OCI-M1 (cell line): ENCODE measurements at places on chromosomes 7 and 10.
A peak's percentile ranks its signal among the peaks of the same experiment; 100 is the strongest.

DNA sequence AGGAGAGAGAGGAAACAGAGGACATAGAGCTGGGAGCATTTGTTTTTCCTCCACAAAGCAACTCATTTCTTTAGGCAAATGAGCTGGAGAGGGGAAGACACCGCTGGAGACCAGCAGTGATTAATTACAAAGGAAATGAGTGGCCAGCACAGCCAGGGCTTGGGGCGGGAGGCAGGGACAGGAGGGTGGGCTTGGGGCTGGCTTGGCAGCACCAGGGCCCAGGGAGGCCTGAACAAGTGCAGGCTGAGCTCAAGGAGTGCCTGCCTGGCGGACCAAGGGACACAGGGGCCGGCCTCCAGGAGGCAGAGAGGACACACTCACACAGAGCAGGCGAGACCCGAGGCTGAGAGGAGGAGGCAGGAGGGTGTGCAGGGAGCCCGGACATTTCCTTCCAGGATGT is 149.0 kb upstream of the UNC5B start:
- DNase-seq = no peak

- peak; percentile 62 for DNase-seq
Measured at GRCh38 chr10:113666682-113667252, 2.9 kb upstream of the NRAP start.

GRCh38 chr7:87852306-87852705 is 23.9 kb downstream of the SLC25A40 start:
- DNase-seq = no peak

- DNase-seq = peak; percentile 20
Measured at GRCh38 chr10:121260377-121260776, 337.9 kb downstream of the FGFR2 start.

GRCh38 chr7:33559324-33559710 is 346.0 kb upstream of the BMPER start:
- no peak for DNase-seq

DNA sequence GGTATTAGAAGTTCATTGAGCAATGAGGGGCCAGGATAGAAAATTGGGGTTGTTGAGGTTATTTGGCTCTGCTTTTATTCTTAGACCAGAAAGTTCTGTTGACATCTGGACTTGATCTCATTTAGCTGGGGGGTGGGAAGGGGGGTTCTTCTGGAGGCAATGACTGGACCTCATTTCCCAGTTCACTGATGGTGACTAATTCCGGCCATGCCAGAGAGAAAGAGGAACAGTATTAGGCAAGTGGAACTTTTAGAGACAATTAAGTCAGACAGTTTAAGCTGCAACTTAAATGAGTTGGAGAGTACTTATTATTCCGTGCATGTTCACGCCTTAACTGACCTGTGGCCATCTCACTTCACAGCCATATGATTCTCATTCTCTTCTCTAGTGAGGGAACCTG is 512.5 kb downstream of the REEP3 start:
- no peak for DNase-seq

DNA sequence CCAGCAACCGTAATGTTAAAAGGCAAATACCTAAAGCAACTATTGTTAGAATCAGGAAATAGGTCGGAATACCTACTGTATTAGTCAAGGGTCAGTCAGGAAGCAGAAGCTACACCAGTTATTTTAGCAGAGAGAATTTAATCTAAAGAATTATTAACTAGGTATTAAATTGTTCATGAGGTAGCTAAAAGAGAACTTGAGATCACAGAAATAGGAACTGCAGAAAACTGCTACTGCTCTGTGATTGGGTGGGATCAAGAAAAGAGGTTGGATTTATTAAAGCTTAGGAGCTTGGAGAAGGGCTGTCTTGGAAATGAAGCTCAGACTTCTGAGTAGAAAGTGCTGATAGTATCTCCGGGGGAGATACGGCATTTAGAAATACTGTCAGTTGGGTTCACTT is 20.0 kb upstream of the ZNF438 start:
- DNase-seq = no peak

GRCh38 chr10:129621693-129622092 is 154.7 kb downstream of the MGMT start:
- DNase-seq = no peak

- no peak for DNase-seq
Measured at GRCh38 chr10:72421885-72422540, 67.3 kb upstream of the DNAJB12 start.

DNA sequence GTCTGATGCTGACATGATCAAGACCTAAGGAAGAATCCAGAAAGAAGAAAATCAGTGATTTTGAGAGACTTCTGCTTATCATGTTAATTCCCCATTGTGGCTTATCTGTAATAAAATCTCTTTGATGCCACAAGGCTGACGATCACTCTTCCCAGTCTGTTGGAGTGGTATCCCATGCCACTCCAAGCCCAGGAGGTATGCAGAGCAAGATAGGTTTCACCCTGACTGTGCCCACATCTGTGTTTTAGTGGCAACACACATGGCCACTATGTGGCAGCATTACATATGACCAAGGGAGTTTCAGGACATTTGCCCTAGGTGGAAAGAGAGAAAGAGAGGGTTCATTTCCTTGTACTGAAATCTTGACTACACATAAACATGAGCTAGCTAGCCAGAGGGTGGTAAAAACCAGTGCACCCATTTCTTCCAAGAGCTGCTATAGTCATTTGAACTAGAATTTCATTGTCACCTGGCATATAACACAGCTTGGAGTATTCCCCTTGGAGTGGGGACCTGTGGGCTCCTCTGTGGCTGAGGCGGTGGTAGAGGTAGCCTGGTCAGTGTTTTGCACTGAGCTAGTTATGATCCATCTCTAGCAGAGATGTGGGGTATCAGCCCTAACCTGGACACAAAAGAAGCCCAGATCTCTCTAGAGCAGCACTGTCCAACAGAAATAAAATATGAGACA is 20.8 kb downstream of the LAMB4 start:
- peak; percentile 41 for DNase-seq

GRCh38 chr10:23571884-23572283 is 133.0 kb downstream of the OTUD1 start:
- no peak for DNase-seq

DNA sequence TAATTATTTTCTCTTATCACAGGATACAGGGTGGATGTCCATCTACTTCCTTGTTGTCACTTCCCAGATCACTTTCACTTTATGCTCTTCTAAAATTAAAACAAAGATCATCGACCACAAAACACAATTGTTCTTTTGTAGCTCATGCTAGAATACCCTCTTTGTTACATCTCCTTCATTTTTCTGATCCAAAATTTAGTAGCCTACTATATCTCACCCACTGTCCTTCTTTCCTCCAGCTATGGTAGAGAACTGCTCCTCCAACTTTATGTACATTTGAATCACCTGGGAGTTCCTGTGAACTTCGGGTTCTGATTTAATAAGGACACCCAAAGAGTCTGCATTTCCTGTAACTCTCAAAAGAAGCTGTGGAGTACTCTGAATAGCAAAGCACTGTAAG is 1.2 kb upstream of the AHR start:
- DNase-seq = peak; percentile 64

- DNase-seq = no peak
Measured at GRCh38 chr10:31063841-31064240, 32.2 kb upstream of the ZNF438 start.

DNA sequence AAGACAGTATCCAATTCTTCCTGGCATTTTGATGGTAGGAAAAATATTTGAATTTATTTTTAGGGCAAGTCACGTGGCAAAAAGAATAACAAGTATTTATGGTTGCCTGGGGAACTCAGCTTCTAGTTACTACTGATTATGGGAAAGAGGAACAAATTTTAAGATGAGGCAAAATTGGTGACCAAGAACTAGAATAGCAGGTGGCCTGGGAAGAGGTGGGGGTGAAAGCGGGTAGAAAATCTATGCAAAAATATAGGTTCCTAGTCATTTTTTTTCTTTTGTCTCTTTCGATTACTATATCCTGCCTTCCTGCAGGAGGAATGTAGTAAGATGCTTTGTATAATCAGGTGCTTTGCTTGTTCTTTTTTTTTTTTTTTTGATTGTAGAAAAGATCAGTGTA is 27.8 kb downstream of the ENTPD1 start:
- no peak for DNase-seq

DNA sequence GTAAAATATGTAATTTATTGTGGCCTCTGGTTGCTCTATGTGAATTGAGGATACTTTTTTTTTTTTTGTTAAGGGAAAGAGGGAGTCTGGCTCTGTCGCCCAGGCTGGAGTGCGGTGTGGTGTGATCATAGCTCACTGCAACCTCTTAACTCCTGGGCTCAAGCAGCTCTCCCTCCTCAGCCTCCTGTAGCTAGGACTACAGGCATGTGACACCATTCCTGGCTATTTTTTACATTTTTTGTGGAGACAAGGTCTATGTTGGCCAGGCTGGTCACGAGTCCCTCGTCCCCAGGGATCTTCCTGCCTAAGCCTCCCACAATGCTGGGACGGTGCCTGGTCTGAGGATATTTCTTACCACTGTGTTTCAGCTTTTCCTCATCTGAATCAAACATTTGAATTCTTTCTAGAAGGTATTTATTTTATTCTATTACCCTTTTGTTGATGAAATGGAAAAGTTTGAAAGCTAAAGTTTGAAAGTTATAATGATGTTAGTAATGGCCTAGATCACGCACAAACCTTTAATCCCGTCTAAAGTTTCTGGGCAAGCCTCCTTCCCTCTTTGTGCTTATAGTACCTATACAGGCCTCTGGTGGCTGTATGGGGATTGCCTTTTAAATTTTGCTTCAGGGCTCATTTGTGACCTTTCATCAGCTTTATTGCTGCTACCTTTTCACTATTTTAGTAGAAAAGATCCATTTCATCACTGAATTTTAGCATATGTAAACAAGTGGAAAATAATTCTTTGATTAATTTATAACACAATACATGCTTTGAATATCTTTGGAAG is 2.0 kb downstream of the IFRD1 start:
- DNase-seq = peak; percentile 59

GRCh38 chr7:2165610-2166594 is 66.8 kb downstream of the MAD1L1 start:
- no peak for DNase-seq

DNA sequence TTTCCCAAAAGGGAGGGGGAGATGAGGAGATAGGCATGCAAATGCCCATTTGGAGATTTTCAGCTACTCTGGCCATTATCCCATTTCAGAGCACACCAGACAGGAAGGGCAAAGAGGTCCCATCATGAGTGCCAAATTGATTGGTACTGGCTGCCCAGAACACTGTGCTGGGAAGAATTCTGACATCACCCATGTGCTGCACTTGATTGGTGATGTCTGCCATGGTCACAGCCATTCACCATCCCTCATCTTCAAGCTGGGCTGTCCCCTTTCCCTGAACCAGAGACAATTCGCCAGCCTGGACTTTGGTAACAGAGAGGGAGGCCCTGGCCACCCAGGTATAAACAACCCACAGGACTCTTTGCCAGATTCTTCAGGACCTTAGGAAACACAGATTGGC is 23.2 kb upstream of the RADIL start:
- no peak for DNase-seq

GRCh38 chr7:155431231-155431630 is 26.7 kb upstream of the EN2 start:
- no peak for DNase-seq

DNA sequence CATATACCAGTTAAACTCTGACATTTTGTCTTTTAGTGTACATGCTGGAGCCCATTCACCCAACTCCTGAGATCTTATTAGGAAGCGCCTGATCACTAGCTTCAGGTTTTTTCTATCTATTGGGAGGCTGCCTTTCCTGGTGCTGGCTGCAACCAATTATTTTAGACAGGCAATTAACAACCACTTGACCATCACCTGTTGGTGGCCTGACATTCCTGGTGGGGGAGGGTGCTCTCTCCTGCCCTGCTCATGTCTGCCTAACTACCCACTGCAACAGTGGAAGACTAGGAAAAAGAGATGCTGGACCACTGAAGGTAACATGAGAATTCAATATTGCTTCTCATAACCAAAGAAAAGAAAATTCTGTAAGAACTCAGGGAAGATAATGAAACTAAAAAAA is 190.3 kb upstream of the GRM3 start:
- no peak for DNase-seq

DNA sequence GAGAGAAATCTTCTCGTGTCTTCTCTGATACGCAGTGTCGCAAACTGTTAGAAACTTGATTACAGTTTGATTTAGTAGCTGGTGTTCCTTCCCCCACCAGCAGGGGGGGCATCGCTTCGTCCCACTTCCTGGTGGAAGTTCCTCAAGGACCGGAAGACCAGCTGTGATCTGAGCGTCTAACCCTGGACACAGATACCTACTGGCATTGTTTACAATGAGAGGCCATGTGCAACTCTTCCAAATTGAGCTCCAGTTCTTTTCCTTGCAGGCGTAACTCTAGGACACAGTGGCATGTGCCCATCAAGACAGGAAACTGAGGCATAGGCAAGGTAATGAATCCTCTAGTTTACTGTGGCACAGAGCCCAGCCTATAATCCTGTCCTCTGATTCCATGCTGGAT is 219.0 kb downstream of the CCDC3 start:
- DNase-seq = peak; percentile 65

- DNase-seq = no peak
Measured at GRCh38 chr7:125876431-125876830, 946.8 kb upstream of the POT1 start.

- no peak for DNase-seq
Measured at GRCh38 chr7:155721056-155721455, 76.6 kb downstream of the RBM33 start.

DNA sequence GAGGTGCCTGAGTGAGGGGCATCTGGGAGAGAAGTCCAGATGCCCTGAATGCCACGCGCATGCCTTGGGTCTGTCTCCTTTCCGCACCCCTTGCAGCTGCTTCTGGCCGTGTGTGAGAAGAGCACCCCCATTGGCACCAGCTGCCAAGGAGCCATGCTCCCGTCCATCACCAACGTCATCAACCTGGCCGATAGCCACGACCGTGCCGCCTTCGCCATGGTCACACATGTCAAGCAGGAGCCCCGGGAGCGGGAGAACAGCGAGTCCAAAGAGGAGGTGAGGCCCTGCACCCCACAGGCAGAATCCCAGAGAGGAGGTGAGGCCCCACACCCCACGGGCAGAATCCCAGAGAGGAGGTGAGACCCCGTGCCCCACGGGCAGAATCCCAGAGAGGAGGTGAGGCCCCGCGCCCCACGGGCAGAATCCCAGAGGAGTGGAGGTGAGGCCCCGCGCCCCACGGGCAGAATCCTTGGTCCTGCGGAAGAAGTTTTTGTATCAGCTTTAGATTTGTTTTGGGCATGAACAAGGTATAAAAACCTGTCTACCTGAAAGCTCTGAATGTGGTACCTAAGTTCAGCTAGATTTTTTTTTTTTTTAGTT is 91.8 kb downstream of the TRRAP start:
- DNase-seq = no peak

DNA sequence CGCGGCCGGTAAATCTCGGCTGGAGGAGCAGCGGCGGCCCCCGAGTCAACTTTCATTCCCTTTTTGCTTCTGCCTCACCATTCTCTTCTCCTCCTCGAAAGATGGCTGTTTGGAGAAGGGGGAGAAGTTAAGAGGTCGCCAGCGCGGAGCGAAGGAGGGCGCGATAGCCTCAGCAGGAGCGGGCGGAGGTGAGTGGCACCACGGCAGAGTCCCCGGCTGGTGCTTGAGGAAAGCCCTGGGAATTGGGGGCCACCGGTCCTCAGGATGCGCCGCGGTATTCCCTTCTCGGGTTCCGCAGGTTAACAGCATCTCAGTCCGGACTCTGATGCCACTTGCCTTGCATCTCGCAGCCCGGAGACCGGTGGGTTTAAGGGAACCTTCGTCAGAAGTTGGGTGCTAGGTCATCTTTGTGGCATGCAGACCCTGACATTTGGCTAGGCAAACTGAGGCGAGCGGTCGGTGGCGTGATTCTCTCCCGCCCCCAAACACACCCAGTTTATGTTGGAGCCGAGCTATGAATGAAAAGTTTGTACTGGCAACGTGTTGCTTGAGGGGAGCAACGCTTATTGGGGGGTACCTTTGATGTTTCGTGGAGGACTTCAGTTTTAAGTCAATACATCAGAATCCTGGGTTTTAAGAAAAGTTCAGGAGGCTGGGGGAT is 59.5 kb upstream of the PRPS1L1 start:
- DNase-seq = no peak
